ENCODE measurements at places on chromosomes 2 and 18.
A peak's percentile ranks its signal among the peaks of the same experiment; 100 is the strongest.

- DNase-seq: no peak
Observed at GRCh38 chr2:141534666-141535362, 596.0 kb downstream of the LRP1B start.

- peak; percentile 42 for DNase-seq
Observed at GRCh38 chr2:69013142-69013839, at the start of gene ANTXR1. Gene ANTXR1, plus strand, starts transcription at chr2:69013179. Its CDS starts 321 bp downstream, at chr2:69013500.

- DNase-seq: no peak
Observed at GRCh38 chr2:237199082-237199481, 113.4 kb downstream of the COPS8 start.

GRCh38 chr2:241121008-241121407, 18.9 kb upstream of the MTERF4 start:
- DNase-seq: no peak

- DNase-seq: no peak
Observed at GRCh38 chr18:48740851-48741485, 202.1 kb downstream of the CTIF start.

DNA sequence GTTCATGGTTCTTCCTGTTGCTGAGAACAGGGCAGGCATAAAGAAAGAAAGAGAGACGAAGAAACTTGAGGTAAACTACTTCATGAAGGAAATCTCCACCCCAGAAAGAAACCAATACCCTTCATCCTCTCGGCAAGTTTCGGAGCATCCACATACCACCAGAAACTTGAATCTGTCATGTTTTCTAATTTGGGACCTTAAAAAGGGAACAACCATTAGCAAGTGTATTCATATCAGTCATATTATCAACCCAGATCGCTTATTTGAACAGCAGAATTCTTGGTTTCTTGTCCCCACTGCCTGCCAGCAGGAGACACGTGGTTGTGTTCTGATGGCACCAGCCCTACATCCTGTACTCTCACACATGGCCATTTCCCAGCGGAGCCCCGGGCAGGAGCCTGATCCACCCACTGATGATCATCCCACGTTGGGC, 53.2 kb upstream of the FZD7 start:
- no peak for DNase-seq

DNA sequence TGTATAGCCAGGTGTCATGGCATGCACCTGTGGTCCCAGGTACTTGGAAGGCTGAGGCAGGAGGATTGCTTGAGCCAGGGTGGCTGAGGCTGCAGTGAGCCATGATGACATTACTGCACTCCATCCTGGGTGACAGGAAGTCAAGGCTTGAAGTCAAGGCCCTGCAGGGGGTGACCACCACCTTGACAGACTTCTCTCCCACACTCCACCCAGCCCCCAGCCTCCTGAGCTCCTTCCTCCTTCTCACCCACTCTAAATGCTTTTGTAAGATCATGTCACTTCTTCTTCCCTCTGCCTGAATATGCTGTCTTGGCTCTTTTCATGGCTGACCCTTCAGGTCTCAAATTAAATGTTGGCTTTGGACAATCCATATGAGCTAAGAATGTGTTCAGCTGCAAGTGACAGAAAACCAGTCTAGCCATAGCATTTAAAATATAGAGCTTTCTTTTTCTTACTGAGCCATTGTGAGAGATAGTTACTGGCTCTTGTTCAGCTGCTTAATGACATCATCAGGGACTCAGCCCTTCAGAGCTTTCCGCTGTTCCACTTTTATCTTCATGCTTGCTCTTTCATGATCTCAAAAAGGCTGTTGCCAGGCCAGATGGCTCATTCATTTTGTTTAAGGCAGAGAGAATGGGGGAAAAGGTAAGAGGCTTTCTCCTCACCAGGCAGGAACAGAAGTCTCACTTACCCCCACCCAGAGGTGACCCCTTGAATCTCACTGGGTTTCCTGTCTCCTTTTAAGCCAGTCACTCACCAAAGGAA, 36.7 kb upstream of the TTC39C start:
- DNase-seq: no peak

GRCh38 chr2:209662021-209662420, 109.6 kb upstream of the UNC80 start:
- DNase-seq: no peak

GRCh38 chr2:228987441-228988155, 283.5 kb downstream of the PID1 start:
- DNase-seq: no peak

DNA sequence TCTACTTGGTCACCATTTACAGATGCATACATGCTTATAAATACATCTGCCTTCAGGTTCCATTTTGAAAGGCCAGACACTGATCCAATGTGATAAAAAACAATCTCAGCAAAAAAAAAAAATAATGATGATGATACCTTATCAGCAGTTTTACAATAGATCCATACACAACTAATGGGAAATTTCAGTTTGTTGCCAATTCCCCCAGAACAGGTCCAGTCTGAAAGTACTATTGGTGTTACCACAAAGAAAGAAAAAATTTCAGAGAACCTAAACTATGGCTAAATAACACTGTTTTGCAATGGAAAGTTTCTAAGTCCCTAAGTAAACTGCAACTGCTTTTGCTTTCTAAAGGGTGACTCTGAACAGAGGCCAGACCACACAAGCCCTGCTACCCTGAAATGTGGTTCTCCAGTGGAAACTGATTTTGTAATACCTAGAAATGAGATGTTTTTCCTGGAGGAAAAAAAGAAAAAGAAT, 54.1 kb downstream of the LPIN2 start:
- DNase-seq: no peak

GRCh38 chr2:205103699-205104098, 558.4 kb downstream of the PARD3B start:
- no peak for DNase-seq

DNA sequence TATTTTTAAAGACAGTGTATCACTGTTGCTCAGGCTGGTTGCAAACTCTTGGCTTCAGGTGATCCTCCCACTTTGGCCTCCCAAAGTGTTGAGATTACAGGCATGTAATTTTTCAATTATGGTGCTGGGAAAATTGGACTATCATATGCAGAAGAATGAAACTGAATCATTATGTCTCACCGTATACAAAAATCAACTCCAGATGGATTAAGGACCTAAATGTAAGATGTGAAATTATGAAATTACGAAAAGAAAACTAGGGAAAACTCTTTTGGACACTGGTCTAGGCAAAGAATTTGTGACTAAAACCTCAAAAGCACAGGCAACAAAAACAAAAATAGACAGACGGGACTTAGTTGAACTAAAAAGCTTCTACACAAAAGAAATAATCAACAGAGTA, 31.2 kb downstream of the MAP3K2 start:
- no peak for DNase-seq

GRCh38 chr18:43780782-43781340, 503.6 kb upstream of the SYT4 start:
- no peak for DNase-seq

- no peak for DNase-seq
Observed at GRCh38 chr2:12163866-12164265, 417.4 kb downstream of the LPIN1 start.

DNA sequence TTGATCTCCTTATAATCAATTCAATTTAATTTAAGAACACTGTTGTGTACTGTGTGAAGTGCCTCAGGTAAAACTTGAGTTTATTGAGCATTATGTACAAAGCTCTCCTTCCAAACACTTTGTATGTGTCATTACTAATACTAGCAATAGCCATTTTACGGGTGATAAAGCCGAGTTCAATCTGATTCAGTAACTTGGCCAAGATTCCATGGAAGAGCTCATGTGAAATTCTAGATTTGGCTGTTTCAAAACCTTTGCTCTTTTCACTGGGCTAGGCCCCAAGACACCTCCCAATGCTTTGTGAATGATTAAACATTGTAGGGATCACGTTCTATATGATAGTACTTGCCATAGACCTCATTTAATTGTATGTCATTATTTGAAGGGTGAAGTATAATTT, 8.9 kb upstream of the NFE2L2 start:
- DNase-seq: no peak

GRCh38 chr2:105439141-105439540, 40.3 kb upstream of the FHL2 start:
- DNase-seq: no peak

DNA sequence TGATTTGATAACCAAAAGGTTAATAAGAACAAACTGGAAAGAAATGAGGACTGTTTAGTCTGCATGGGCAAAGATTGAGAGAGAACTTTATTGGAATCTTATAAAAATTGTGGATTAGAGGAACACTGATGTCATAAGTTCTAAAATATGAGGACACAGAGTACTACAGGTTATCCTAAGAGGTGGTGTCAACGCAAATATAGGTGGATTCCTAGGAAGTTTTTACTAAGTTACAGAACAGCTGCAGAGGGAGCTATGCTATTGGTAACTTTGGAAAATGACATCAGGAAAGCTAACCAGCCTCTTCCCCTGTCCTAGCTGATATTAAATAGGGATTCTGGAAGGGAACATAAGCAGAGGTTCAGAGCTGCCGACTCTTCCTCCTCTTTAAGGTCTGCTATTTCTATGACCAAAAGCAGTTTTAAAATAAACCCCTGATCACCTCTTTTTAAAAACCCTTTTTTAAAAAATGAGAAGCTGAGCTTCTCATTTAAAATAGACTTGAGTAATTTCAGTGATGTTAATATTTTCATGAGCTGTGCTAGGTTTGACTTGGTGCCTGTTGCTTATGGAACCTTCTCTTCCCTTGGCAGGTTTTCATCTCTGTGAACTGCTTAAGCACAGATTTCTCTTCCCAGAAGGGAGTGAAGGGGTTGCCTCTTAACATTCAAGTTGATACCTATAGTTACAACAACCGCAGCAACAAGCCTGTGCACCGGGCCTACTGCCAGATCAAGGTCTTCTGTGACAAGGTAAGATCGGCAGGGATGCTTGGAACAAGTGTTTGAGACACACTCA, 34.2 kb downstream of the GRHL1 start:
- DNase-seq: no peak

DNA sequence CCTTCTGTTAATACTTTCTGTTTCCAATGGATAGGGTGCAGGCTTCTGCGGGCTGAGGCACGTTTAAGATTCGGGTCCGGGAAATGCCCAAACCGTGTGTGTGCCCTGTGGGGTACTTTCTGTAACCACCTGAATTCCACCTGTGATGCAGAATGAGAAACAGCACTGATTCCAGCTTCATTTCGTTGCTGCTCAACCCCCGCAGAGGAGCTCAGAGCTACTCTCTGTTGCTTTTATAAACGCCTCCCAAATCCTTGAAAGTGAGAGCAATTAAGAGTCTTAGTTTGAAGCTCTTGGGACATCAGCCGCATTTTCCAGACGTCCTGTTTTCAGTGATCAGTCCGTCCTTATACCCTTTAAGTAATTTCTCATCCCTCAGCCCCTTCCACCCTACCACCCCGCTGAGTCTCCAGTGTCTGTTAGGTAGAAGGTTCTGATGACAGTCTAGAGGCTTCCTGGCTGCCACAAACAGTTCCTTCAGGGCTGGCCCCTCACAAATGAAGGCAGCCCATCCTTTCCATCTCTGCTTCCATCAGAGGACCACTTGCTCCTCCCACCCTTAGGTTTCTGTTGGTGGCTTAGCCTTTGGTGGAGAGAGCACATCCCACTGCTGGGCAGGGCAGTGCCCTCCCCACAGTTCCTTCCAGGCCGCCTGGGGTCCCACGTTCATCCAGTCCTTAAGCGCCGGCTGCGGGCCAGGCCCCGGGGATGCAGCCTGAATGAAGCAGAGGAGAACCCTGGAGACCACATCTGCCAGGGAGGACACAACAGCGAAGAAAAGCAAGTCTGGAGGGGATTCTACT, 230.1 kb downstream of the SEPTIN10 start:
- no peak for DNase-seq

DNA sequence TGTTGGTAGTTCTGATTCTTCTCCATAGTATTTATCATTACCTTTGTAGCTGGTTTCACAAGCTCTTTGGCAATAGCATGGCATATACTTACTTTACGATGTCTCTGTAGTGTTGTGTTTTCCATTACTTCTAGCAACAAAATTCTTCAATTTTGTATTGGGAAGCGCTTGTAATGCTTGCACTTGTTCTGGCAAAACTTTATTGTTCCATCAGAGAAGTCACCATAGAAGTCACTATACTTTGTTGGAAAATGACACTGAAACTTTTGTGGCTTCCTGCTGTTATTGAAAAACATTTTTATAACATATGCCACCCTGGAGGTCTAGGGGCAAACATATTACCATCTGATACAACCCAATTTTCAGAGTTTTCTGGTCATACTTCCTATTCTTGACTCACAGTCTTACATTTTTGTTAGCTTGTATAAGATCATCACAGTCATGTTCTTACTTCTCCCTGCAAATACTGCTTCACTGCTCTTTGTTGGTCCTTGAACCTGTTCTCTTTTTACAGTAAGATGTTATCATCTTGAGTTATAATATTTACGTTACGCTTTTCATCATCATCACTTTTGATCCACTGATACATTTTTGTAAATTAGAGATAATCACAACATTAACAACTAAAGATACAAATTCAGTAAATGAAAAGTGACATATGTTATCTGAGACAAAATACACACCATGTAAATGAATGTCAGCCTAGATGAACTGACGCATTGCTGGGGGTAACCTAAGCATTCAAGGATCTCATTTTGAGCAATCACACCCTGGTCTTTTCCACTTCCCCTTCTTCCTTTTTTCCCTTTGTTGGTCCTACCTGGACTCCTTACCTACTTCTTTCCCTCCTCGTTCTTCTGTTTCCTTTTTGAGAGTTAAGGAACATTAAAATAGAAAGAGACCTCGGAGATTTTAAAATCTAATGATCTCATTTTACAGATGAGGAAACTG, 33.3 kb upstream of the CXCR4 start:
- no peak for DNase-seq

- DNase-seq: no peak
Observed at GRCh38 chr2:212858496-212858895, 292.9 kb downstream of the IKZF2 start.

- DNase-seq: no peak
Observed at GRCh38 chr18:23572012-23572411, 14.3 kb downstream of the NPC1 start.

GRCh38 chr2:58895857-58896256, 654.7 kb upstream of the FANCL start:
- no peak for DNase-seq

DNA sequence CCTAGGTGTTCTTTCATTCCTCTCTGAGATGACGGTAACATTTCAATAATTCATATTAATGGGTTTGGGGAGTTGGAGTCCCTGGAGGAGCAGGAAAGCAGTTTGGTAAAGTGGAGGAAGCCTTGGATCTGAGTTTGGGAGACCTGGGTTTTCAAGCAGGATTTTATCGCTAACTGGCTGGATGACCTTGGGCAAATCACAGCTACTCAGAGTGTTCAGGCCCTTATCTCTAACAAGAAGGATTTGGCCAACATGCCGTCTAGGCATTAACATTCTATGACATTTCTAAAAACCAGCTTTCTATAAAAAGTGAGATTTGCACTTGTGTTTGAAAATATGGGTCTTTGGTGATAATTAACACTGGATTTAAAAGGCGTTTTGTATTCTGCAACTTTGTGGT, 59.7 kb upstream of the MEX3C start:
- DNase-seq: no peak

- DNase-seq: no peak
Observed at GRCh38 chr2:85717308-85718008, 23.3 kb downstream of the GNLY start.

Measured in activated T-cell treated with anti-CD3 and anti-CD28 coated beads, Interleukin-2, amount 50 U/mL, for 48 hours (primary cell).